ENCODE measurements at places on chromosomes 6 and 20.

GRCh38 chr6:20906945-20907344 lies 372.7 kb downstream of the CDKAL1 start:
- DNase-seq, result no peak

- DNase-seq, result no peak
Observed at GRCh38 chr20:14383335-14383734, 45.9 kb upstream of the FLRT3 start.

DNA sequence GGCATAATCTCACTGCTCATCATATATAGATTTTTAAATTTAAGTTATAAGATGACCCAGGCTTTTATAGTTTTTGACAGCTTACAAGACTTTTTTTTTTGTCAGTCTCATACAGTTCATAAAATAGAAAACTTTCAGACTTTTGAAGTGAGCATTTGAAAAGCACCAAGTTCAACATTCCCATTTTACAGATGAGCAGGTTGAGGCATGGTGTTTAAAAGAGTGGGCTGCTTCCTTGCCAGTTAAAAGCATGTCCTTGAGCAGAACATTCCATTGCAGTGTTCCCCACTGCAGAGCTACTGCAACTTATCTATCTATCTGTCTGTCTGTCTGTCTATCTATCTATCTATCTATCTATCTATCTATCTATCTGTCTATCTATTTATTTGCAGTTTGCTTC lies 86.8 kb downstream of the GFRA4 start:
- no peak for DNase-seq

DNA sequence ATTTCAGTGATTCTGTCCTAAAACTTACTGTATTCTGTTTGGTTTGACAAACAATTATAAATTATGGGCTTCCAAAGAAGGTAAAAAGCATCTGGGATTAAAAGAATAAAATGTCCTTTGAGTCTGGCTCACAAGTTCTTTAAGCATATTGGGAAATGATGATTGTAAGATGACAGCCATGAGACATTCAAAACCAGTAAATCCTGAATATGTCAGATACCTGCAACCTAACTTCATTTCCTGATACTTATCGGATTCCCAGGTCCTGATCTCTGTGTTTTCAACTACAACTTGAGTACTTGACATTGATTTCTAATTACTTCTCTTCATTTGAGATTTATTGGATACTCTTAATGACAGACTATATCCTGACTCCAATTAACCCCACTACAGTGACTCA lies 446.6 kb downstream of the GRIK2 start:
- DNase-seq, result no peak

GRCh38 chr6:33429750-33430052 lies 9.8 kb downstream of the SYNGAP1 start:
- no peak for DNase-seq

DNA sequence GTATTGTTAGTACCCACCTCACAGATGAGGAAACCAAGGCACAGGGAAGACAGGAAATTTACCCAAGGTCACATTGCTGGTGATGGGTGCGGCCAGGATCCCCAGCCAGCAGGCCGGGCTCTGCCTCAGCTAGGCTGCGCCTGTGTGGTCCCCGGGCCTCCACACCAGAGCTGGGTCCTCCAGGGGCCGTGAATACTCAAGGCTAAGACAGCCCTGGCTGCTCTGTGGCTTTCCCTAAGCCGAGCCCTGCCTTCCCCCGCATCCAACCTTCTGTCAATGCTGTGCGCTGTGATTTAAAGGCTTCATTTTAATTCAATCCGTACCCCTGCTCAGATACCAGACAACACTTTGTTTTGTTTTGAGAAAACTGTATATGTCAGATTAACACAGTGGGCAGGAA lies 246.7 kb downstream of the TTLL2 start:
- DNase-seq, result no peak

- DNase-seq, result peak; percentile 86
Observed at GRCh38 chr6:159978291-159979135, 9.6 kb downstream of the IGF2R start.

DNA sequence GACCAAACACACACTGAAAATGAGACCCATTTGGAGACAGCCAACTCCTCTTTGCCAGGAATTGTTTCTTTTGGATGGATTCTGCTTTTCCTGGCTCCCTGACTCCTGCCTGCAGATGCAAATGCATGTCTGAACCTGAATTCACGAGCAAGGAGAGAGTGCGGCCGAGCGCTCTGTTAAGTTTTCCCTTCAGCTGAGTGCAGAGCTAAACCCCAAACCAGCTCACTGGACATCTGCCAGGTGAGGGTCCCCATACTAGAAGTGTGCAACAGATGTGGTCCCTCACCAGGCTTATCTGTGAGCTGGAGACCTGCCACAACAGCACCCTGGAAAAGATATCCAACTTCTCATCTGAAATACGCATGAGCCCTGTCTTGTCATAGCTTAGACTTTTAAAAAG lies 59.0 kb downstream of the CD164 start:
- no peak for DNase-seq

- no peak for DNase-seq
Observed at GRCh38 chr6:44100088-44100550, 27.1 kb downstream of the MRPL14 start.

DNA sequence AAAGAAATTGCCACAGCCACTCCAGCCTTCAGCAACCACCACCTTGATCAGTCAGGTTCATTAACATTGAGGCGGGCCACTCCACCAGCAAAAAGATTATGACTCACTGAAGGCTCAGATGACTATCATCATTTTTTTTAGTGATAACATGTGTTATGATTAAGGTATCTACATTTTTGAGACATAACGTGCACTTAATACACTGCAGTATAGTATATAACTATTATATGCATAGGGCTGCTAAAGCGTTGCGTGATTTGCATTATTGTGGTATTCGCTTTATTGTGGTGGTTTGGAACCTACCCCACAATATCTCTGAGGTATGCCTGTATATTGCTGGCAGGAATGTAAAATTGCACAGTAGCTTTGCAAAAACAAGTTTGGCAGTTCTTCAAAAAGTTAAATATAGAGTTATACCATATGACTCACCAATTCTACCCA lies 6.8 kb upstream of the RIPK1 start:
- no peak for DNase-seq

DNA sequence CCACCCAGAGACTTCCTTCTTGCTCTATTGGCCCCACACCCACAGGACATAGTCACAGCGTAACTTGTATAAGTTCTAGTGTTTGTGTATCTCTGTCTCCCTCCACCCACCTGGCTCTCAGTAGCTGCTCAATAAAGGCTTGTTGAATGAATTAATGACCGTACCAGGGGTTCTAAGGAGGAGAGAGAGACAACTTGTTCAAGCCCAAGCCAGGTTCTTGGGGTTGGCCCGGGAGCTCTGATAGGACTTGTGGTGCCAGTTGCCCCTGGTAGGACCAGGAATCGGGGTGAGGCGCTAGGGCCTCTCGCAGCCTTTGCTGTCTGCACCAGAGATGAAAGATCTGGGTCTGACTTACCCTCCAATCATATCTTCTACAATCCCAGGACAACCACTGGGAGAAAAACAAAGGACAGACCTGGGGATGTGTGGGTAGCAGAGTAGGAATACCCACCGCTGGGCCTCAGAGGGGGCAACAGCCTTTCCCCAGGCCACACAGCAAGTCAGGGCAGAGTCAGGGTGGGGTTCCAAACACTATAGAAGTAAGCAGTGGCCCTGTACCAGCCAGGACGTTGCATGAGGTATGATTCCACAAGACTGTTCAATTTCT lies 5.3 kb upstream of the TGM2 start:
- DNase-seq, result no peak

- no peak for DNase-seq
Observed at GRCh38 chr20:49503176-49503575, 20.7 kb upstream of the KCNB1 start.

DNA sequence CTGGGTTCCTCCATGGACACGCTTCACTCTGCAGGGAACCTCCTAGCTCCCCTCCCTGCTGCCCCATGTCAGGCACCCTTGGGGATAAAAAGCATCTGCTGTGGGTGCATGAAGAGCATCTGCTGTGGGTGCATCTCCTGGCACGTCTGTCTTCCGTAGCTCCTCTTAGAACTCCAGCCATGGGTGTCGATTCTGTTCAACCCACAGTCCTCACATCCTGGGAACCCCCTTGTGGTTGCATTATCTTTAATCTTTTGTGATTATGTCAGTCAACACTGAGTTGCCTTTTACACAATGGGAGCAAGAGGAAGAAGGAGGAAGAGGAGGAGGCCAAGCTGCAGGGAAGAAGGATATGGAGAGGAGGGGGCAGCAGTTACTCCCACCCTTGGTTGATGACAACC lies 24.1 kb upstream of the CCR6 start:
- DNase-seq, result no peak

GRCh38 chr20:29874476-29875202 lies 1382.8 kb upstream of the DEFB115 start:
- DNase-seq, result no peak

DNA sequence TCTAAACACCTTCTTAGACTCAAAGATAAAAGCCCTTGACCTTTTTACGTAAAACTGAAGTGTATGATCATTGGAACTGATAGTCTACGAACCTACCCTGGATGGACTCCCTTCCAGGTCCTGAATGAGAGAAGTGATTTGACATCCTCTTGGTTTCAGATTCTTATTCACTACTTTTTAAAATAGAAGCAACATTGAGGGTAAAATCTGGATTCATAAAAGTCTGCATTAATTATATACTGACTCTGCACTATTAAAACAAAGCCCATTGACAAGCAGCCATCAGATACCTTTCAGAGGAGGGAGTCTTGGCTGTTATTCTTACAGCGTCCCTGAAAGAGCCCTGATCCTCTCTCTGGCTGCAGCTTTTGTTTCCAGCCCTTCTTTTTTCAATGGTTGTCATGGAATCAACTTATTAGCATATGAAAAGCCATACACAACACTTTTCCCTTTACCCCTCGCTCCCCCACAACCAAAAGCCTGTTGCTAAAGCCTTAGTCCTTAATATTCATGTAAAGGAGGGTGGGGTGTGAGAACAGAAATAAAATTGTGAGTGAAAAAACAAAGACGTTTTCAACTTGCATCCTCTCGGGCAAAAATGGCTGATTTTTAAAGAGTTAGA lies 270.0 kb upstream of the MARCKS start:
- DNase-seq, result peak; percentile 77

- DNase-seq, result peak; percentile 76
Observed at GRCh38 chr6:27177485-27178406, 69.8 kb upstream of the PRSS16 start.

- DNase-seq, result no peak
Observed at GRCh38 chr6:5726976-5727718, 279.6 kb downstream of the NRN1 start.

GRCh38 chr6:12051861-12052368 lies 39.8 kb downstream of the HIVEP1 start:
- DNase-seq, result no peak

- peak; percentile 8 for DNase-seq
Observed at GRCh38 chr6:20119485-20119884, 92.8 kb downstream of the MBOAT1 start.

GRCh38 chr6:4543596-4543995 lies 232.6 kb upstream of the CDYL start:
- DNase-seq, result no peak

GRCh38 chr6:128479048-128479666 lies 41.2 kb downstream of the PTPRK start:
- DNase-seq, result no peak

DNA sequence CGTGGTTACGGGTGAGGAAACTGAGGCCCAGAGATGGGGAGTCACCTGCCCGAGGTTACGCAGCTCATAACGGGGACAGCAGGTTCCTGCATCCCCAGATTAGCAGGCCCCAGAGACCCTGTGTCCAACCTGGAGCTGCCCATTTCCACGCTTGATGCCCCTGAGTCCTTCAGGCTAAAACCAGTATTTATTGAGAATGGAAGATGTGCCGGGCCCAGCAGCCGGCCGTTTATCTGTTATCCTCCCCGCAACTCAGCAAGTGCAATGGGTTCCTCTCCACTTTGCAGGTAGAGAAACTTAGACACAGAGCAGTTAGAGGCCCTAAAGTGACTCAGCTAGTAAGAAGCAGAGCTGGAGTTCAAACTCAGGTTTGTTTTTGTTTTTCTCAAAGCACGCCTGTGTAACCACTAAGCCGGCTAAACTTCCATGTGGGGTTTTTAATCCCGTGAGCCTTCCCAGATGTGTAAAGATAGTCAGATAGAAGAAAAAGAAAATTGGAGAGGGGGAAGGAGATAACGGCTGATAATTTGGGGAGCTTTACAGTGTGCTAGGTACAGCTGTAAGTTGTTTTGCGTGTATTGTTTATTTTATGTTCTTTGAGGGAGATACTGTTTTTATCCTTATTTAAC lies 775 bp downstream of the PFDN4 start:
- DNase-seq, result peak; percentile 50

DNA sequence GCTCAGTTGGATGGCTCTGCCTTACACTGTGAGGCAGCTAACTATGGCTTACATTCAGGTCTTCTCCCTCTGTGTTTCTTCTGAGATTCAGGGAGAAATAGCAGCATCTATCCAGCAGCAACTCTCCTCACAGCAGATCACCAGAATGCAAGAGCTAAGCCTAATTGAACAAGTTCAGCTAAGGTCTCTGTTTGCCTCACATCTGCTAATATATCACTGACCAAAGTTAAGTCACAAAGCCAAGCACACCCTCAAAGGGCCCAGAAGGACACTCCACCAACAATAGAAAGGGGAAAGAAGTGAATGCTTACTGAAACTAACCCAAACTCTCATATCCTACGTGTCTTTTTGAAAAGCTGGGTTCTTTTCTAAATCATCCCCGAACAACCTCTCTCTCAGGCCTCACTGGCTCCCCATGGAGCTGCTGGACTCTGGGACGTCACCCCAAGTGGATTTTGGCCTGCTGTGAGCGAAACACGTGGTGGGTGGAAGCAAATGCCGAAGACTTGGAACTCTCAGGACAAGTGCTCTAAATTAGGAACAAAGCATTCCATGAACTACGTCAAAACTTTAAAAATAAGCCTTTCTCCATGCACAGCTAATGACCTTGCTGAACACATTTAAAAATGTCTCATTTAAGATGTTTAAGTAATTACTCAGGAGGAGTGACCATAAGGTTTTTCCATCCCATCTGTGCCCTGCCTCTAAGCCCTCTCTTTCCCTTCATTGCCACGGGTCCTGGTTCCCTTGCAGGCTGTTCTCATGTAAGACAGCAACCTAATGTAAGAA lies 167.5 kb upstream of the PLCB4 start:
- no peak for DNase-seq

- DNase-seq, result no peak
Observed at GRCh38 chr6:166237617-166238016, 70.0 kb upstream of the TBXT start.

- no peak for DNase-seq
Observed at GRCh38 chr6:43972913-43973300, 154.3 kb downstream of the MRPL14 start.

DNA sequence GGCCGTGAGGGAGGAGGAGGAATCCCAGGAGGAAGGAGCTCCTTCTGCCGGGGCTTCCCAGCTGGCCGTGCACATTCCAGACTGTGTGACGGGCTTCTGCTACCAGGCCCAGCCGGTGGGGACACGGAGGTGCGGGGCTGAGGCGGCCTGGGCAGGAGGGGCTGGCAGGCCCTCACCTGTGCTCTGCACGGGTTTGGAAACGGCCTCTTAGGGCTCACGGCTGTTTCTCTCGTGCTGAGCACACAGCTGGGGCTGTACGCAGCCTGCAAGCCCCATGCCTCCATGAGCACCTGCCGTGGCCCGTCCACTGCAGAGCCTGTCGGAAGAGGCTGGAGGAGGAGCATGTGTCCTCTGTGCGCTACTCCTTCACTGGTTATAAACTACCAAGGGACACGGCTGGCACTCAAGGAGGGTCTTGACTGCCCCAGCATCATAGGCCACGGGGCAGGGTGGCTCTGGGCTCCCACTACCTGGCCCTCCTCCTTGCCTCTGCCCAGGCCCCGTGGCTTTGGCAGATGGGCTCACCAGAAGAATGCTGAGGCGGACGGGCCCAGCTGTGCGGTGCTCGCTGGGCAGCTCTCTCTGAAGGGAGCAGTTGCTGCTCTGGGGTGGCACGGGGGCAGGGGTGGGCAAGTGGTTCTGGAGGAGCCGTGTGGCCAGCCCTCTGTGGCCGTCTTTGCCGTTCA lies 15.8 kb downstream of the NPEPL1 start:
- no peak for DNase-seq
